Stimulated activated naive CD8-positive, alpha-beta T cell treated with anti-CD3 and anti-CD28 coated beads, Interleukin-15, amount 100 ng/mL, for 72 hours (primary cell): ENCODE measurements at places on chromosomes 1 and 21.

DNA sequence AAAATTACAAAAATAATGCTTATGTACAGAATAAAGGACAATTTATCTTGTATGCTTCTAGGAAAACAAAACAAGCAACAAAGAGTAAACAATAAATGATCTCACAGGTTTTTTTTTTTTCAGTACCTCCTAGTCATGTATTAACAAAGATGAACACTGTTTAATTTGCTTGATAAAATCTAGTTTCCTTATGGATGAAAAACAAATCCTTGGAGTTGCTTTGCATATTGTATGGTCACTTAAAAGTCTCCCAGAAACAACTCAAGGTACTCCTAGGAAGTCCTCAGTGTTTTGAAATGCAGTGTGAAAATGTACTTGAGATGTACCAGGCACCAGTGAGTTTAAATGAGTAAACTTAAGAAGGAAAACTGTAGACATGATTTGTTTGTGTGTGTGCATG lies 686.0 kb upstream of the BRINP3 start:
- no peak for DNase-seq

GRCh38 chr1:159646687-159647086 lies 59.1 kb downstream of the APCS start:
- DNase-seq: no peak

DNA sequence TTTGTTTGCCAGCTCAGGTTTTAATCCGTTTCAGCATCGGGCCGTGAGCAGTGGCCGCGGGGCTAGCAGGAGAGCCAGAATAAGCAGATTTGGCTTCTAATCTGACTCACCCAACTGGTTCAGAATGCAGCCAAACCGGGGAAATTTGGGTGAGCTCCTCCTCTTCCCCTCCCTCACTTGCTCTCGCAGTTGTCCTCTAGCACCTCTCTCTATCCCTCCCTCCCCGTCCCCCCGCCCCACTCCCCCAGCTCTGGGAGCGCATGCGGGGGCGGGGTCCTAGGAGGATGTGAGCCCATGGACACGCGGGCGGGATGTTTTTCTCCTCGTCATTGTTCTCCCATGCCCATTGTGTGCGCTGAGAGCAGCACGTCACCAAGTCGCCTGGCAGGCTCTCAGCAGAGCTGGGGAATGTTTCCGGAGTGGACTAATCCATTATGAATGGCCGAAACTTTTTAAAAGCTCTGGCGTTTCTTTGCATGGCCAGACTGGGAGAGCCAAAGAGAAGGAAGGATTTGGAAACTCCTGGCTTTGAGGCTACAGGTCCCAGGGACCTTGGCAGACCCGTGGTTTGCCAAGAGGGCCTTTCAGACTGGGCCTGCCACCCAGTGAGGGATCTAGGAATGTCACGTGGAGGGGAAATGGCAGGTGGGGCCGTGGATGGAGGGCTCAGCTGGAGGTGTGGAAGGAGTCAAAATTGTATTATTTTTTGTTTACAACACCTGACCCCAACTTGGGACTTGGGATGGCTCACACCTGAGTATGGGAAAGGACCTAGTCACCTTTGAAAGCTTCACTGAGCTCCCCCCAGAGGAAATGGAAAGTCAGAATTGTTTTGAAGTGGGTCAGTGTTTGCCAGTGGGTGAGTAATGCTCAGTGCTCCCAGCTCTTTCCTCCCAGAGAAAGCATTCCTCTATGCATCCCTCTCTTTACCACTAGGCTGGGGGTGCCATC lies 39.2 kb downstream of the CDK18 start:
- no peak for DNase-seq

DNA sequence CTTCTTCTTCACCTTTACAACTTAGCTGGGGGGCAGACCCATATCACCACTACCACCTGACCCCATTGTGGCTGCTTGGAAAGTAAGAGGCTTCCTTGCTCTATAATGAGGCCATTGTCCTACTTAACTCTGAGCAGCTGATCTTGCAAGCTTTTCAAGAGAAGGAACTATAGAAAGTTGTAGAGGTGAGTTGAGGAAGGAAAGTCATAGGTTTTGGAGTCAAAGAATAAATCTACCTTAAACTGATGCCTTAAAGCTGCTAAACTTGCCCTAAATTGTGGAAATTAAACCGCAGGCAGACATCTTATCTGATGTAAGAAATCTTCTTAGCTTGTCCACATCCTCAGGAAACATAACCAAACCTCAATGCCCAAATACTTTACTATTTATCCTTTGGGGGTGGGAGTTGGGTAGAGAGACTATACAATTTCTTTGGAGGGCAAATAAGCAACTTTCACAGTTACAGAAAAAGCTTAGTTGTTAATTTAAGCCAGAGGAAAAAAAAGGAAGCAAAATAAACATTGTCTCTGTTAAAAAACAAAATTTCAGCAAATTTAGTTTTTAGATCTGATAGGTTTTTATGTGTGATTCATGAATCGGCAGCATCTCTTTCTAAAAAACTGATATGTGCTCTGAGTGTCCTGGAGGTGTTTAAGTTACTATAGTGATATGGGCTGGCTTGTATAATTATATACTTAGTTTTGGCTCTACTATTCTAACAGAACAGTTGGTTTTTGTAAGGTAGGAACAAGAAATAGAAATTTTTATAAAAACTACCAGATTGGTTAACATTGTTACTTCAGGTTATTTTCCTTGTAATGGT lies 4.7 kb downstream of the IL23R start:
- peak; percentile 58 for DNase-seq

DNA sequence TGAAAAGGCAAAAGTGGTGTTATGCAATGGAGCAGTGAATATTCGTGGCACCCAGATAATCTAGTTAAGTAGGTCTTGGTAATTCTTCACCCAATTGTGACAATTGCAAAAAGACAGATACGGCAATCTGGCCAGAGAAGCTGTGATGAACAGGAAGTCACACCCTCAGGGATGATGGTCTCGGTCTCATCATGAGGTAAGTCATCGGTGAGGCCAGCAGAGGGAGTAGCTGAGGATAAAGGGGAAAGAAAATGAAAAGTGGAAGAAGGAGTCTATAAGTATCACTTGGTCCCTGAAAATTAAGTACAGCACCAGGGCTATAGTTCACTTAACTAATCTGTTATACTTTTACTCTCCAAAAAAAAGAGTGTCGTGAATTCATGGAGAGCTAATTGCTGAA lies 258.8 kb upstream of the NCAM2 start:
- no peak for DNase-seq

DNA sequence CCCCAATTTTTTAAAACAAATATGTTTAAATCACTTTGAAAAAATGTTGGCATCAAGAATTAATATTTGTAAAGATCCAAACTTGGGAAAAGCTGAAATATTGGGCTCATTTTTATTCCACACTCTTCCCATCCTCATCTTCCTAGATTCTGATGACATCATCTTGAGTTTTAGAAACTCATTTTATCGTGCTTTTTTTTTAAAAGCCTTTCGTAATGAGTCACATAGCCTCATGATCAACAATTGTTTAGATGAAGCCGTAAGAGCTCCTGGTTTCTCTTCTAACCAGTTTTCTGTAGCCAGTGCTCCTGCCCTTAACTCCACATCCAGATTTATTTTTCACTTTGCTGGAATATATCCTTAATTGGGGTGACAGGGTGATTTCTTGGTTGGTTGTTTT lies 78.6 kb downstream of the POFUT2 start:
- no peak for DNase-seq

DNA sequence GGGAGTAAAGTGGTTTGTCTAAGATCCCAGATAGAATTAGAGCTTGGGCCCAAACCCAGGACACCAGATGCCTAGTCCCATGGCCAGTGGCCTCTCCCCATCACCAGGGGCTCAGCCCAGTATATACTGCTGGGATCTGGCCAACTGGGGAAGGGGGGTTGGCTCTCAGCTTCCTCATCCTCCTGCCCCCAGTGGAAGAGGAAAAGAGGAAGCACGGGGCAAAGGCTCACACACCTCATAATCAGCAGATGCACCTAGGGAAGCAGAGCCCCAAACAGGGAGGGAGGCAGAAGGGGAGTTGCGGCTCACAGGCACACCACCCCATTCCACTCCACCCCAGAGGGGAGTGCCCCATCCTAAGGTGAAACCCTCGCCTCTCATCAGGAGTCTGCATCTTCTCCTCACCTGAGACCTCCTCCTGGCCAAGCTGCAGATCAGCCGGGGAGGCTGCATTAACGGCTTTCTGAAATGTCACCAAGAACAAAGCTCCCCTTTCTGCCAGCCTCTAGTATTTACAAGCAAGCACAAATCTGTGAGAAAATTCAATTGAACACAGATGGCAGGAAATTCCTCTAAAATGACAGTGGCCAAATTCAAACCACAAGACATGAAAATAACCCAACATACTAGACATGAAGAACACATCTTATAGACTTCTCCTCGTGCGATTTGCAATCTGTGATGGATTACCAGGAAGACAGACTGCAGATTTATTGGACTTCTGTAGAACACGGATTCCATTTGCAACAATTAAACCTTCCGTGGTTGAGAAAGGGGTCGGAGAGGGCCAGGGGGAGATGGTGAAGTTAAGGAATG lies 82.8 kb downstream of the GLIS1 start:
- no peak for DNase-seq

GRCh38 chr1:116457946-116458604 lies 85.0 kb downstream of the ATP1A1 start:
- no peak for DNase-seq

- DNase-seq: no peak
These were observed 64.5 kb upstream of the PRRC2C start for GRCh38 chr1:171420810-171421209.

DNA sequence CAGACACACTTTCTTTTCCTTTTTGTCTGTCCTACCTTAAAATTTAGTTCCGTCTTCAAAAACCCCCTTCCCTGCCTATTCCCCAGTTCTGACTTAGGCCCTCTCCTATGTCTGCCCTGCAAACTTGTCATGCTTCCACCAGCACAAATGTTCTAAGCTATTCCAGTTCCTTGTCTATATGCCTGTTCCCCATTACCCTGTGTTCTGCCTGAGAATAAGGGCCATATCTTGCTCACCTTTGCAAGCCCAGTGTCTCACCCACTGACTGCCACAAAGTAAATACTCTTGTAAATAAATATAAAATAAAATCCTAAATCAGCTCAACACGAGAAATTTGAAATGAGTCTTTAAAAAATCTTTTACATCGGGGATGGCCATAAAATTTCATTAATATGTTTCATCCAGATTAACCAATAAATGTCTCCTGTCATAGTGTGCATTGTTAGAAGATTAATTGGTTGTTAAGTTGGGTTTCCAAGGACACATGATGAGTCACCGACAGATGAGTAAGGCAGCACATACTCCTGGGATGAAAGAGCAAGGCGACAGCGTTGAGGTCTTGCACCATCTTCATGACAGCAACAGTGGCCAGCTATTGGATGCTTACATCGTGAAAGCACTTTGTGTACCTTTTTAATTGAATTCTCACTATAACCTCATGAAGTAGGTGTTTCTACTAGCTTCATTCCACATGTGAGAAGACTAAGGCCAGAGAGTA lies 92.6 kb upstream of the NGF start:
- no peak for DNase-seq

DNA sequence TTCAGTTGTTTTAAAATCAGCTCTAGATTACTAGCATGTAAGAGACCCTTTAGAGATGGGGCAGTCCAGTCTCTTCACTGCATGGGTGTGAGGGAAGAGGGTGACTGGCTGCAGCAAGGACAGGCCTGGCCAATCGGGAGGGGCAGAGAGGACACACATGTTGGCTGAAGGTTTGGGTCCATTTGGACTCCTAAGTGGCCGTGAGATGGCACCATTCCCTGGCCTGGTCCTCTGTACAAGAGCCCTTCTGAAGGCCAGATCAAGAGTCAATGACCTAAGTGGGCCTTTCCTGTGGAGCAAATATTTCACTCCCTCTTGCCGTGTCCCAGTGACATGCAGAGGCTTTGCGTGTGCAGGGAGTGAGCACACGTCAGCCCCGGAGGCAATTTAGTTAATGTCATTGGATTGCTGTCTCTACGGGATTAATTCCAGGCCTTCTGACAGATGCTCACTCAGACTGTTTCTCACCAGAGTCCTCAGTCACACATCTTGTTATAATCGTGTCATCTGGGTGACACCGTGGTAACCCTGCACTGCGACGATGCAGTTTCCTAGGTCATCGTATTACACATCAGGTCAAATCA lies 613.0 kb downstream of the NPHP4 start:
- DNase-seq: no peak

GRCh38 chr21:34279285-34279684 lies 84.5 kb upstream of the KCNE2 start:
- no peak for DNase-seq

DNA sequence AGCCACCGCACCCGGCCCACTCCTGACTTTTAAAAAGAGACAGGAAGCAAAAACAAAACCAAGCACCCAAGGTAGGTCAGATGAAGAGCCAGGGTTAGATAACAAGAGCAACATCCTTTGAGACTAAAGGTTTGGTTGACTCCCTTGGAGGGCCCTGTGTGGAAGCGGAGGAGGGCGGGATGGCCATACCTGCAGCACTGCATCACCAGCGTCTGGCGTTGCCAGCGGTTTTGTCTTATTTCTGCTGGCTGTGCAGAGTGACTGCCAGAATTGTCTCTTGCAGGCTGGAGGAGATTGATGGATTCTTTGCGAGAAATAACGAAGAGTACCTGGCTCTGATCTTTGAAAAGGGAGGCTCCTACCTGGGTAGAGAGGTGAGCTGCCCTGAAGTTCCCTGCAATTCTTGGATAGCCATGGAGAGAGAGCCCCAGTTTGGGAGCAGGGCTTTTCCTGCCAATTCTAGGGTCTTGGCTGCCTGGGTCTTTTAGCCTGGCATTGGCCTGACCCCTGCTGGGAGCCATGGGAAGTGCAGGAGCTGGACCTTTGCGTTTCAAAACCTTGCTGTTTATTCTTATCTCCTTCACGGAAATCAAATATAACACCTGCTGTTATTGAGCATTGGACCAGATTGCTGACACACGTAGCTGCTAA lies 24.0 kb downstream of the QSOX1 start:
- DNase-seq: peak; percentile 60

DNA sequence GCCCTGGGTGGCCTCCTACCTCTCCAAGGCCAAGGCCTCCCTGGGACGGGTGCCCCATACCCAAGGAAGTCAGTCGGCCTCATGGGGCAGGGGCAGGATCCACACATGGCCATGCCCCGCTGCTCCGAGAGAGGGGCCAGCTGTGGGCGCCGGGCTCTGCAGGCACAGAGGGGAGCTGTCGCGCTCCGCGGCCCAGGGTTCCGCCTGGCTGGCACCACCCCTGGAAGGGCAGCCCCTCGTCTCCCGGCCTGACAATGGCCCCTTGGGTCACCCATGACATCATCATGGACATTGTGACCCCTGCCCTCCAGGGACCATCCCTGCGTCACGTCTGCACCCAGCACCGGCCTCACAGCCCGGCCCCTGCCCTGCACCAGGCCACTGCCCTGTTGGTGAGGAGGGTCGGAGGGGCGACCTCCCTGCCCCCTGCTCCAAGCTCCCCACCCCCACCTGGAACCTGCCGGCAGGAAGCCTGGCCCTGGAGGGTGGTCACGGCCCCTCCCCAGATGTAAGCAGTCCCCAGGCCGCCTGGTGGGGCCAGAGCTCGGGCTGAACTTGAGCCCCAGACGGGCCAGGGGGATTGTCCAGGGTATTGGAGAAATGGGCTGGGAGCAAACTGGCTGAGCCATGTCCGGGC lies 5.8 kb downstream of the TTLL10 start:
- no peak for DNase-seq
